Activated CD4-positive, alpha-beta T cell treated with anti-CD3 and anti-CD28 coated beads for 1 hour (primary cell): ENCODE measurements at places on chromosomes 7 and 10.

DNA sequence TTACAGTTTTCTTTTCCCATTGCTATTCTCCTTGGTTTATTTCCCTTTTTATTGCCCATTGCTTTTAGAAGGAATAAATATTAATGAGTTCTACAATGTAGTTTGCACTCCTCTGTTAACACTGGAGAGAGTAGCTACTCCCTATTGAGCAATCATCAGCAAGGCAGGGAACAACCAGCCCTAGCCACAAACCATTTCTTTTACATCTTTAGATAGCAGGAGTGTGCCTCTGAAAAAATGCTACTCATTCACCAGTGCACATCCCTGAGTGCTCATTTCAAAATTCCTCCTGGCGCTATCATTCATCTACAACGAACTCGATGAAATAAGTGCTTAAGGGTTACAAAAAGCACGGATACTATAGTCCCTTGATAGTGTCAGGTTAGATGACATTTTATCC, 252.9 kb downstream of the THSD7A start:
- DNase-seq, result no peak

- no peak for DNase-seq
Measured at GRCh38 chr10:16674147-16674703, 143.0 kb downstream of the RSU1 start.

GRCh38 chr10:7788639-7789286, 786 bp downstream of the ATP5F1C start:
- DNase-seq, result peak; percentile 9

GRCh38 chr10:30671026-30671616, 41.6 kb upstream of the LYZL2 start:
- no peak for DNase-seq

DNA sequence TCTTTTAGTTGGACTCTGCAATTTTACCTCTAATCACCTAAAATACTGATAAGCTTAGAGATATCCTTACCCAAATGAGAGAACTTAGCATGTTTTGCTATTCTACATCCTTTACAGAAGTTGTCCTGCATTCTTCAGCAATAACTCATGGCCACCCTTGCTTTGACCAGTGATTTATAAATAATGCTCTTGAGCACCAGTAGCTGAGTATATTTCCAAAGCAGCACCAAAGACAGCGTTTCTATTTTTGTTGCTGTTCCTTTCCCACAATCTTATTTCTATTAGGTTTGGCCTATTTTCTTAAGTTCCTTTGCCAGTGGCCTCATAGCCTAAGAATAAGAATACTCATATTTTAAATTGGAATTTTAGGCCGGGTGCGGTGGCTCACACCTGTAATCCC, 15.0 kb downstream of the ARPC1A start:
- no peak for DNase-seq

DNA sequence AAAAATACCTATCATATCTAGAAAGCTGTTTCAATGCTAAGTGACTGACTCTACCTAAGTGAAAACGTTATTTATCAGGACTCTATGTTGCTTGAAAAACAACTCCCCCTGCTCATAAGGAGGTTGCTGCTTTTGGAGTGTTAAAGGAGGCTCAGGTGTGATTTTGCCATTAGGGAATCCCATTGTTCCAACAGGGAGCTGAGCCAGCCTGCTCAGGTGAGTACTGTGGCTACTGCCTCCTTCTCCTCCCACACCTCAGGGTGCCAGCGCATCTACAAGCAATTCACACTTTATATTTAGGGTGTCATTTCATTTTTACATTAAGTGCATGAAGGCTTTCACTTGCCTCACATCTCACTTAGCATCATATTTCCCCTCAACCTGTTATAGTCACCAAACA, 84.7 kb downstream of the SEM1 start:
- no peak for DNase-seq

- DNase-seq, result no peak
Measured at GRCh38 chr7:135929249-135929648, 47.9 kb downstream of the MTPN start.

DNA sequence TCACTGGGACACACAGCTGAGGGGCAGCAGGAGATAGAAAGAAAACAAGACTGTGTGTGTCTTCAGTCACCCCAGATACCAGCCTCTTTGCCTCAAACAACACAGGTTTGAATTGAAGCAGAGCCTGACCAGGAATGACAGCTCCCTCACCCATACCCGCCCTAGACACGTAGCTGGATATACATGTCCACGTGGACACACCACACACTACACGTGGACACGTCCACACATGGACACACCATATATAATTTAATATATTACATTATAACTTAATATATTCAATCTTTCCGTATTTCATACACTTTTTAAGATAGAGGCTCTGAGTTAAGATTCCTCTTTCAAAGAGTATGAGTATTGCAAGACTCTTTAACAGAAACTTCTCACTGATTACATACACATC, 11.3 kb downstream of the GDF2 start:
- DNase-seq, result no peak

DNA sequence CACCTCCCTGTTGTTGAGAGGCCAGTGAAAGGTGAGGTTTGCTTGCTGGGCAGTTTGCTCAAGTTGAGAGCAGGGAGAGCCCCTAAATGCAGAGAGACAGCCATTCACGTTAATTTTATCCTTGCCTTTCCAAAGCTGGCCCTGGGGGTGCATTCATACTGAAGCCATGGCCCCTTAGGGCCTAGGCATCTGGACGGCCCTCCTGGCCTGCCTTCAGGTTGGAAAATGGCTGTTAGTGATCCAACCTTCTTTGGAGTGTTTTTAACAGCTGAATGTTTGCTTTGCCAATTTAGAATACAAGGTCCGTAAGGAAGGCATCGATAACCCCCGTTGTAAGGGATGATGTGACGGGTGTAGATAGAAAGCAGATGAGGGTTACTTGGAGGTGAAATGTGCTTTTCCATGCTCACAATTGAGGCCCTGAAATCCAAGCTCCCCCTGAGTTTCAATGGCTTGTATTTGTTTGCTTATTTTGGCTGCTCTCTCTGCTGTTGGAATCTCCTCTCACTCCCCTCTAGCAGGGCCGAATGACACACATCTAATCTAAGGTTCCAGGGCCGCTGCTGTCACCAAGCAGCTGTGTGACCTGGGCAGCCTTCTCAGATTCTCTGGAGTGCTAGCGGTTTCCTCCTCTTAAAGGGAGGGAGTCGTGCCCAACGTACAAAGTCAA, 171.6 kb upstream of the MKI67 start:
- DNase-seq, result no peak

DNA sequence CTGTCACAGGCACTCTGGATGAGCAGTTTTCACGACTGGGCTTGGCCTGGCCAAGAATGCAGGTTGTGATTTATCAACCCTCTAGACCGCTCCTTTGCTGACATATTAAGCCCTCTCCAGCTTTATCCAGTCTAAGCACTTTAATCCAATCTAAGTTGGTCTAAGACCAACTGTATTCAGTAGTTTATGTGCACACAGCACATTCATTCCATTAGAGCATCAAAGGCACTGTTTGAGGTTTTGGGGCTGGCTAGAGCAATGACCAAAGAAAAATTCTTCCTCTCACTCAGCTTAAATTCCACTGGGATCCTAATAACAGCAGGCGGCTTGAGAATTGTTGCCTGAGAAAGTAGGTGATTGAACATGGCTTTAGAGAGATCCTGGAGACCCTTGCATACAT, 176.0 kb upstream of the INSYN2A start:
- no peak for DNase-seq

- DNase-seq, result no peak
Measured at GRCh38 chr7:80984619-80985018, 65.8 kb upstream of the SEMA3C start.

DNA sequence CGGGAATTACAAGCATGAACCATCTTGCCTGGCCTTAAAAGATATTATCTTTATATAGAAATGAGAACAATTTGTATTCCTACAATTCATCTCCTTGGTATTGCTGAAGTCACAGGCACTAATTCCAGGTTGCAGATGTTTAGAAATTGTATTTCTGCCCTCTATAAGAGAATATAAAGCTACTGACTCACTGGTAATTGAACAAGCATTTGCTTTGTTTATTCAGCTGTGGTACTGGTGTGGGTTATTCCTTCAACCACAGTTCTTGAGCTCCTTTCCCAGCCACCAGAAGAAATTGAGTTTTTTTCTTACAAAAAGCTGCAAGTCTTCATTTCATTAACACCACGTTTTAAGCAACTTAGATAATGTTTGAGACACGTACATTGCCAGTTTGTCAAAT, 29.0 kb upstream of the MPP7 start:
- DNase-seq, result no peak

GRCh38 chr7:148382596-148382995, 208.0 kb upstream of the C7orf33 start:
- DNase-seq, result no peak
